ENCODE measurements at places on chromosomes 1 and 21. TPM values are rescaled to one million over a fixed set of nuclear protein-coding genes. Genes with fewer than 3 reads are reported as not detected.

DNA sequence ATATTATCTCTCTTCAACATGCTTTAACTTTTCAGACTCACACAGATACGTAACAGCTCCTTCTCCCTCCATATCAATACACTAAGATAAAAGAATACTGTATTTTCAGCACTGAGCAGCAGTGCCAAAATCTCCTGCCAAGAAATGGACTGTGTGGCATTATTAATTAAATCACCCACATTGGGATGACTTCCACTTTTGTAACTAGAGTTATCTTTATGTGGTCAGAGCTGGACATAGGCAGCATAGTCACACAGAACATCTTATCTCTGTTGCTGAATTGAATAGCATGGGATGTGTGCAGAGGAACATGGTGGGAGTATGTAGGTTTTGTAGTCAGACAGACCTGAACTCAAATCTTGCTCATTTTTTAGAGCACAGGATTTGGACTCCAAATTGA is 41.4 kb upstream of the CACYBP start:
- no peak for DNase-seq

DNA sequence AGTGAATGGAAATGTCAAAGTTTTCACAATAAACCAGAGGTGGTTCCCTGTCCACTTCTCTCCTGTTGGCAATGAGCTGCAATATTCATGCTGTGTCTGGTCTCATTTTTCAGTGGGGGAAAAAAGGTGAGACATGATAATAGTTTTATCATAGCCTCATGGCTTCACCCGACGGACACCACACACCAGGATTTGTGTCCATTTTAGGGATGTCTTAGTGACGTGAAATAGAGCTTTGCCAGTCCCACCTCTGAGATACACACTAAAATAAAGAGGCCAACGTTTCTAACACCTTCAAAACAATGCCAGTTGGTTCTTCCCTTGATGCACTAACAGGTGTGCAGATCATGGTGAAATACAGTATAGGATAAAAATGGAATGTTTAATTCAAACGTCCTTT is 91.5 kb upstream of the TLR5 start:
- DNase-seq: no peak

GRCh38 chr21:31545036-31545435 is 114.5 kb upstream of the SOD1 start:
- no peak for DNase-seq

GRCh38 chr1:155978325-155978972 is at the start of gene ARHGEF2:
Gene ARHGEF2, minus strand, starts transcription at chr1:155978547. Its CDS starts 120 bp downstream, at chr1:155978427.
- DNase-seq: peak; percentile 84

DNA sequence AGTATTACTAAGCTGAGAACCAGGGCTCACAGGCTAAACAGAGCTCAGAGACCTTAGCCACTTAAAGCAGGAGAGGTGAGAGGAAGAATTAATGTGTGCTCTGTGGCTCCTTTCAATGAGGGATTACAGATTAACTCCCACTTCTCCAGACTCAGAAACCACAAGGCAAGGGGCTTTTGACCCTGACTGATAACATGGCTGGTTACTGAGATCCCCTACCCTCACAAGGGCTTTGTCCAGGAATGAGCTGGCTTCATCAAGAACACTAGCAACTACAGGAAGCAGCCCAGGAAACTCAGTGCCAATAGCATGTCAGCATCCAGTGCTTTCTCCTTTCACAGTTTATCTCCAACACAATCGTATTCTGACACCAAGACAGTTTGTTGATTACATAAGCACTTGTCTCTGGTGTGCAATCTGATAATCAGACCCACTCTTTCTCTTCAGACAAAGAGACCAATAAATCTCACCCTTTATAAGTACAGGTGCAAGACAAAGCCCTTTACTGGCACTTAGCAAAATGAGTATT is 38.8 kb downstream of the ERI3 start:
- no peak for DNase-seq

DNA sequence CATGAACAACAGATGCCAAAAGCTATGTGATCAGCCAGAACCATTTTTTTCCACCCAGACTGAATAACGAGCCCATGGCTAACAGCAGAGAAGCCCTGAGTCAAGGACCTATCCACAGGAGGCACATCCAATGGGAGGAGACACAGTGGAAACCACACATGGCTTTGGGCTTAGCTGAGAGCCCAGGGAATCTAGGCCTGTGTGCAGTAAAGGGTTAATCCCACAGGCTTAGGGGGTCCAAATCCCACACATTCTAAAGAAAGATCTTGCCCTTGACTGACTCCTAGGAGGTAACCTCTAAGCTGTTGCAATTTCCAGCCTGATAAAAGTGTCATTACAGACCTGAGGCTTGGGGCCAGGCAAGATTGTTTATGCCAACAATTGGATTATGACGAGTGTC is 194.5 kb downstream of the DSCAM start:
- DNase-seq: no peak

- no peak for DNase-seq
Measured at GRCh38 chr1:167681024-167681423, 40.8 kb upstream of the MPZL1 start.

DNA sequence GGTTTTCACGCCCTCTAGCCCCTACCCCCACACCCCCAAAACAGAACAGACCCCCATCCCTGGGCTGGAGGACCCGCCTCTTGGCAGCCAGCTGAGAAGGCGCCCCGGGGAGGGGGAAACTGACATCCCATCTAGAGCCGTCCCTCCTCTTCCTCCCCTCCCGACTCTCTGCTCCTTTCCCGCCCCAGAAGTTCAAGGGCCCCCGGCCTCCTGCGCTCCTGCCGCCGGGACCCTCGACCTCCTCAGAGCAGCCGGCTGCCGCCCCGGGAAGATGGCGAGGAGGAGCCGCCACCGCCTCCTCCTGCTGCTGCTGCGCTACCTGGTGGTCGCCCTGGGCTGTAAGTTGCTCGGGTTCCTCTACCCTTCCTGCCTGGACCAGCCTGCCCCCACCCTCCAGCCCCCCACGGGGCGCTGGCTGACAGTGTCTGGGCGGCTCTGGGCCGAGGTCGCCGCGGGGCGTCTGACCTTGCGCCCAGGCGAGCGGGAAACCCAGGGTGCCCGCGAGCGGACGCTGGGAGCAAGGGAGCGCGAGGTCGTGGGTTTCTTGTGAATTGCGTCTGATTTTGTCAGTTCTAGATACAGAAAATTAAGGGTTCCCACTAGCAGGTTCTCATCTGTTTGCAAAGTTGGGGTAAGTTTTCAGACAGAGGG is 618 bp downstream of the JAM2 start:
- peak; percentile 34 for DNase-seq

DNA sequence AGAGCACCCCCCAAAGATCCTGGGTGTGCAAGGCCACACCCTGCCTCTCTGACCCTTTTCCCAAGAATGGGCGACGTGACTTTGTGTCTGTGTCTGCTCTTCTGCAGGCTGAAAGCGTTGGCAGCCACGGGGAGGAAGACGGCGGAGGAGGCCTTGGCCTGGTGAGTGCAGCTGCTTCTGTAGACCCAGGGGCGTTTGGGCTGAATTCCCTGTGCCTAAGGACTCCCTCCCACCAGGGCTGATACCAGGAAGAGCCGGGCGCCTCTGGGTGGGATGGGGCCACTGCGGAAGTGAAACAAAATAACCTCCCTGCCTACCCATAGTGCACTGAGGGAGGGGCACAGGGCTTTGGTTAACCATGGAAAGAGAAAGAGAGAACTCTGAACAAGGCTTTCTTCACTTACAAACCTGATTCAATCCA is 2.5 kb downstream of the UBASH3A start:
- peak; percentile 75 for DNase-seq

GRCh38 chr1:26335774-26336476 is 18.0 kb downstream of the CRYBG2 start:
- no peak for DNase-seq

DNA sequence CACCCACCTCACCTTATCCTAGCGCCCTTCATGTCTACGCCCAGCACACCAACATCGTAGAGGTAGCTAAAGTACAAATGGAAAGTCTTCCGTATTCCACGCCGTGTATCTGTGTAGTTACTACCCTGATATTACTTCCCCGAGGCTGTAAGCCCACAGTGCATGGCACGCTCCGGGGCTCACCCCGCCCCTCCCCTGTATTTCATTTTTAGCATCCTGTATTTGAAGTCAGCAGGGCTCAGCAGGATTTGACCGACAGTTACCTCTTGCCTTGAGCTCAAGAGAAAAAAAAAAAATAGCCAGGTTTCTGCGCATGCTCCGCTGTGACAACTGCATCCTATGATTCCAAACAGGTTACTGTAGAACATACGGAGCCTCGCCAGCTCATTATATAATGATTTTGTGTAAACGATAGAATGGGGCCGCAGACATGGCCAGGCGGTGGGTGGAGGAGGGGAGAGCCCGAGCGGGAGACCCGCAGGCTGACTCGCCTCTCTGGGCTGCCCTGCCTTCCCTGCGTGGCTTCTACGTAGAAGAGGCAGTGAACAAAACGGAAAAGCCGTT is 1.3 kb downstream of the ABCG1 start:
- DNase-seq: peak; percentile 79

- DNase-seq: no peak
Measured at GRCh38 chr1:112297536-112297935, 98.5 kb upstream of the CTTNBP2NL start.

DNA sequence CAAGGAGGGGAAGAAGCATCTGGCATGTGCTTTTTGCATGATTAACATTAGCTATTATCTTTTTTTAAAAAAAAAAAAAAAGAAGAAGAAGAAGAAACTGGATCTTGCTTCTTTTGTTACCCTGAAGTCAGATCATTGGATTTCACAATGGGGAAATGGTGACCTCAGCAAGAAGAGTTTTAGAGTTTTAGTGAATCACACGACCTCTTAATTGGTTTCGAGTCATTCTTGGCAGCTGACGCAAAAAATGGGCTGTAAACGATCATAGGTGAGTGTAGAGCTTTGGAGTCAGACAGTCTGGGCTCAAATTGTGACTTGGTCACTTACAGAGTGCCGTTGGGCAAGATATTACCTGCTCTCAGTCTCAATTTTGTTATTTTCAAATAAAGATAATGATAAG is 33.3 kb upstream of the PGBD5 start:
- DNase-seq: no peak

DNA sequence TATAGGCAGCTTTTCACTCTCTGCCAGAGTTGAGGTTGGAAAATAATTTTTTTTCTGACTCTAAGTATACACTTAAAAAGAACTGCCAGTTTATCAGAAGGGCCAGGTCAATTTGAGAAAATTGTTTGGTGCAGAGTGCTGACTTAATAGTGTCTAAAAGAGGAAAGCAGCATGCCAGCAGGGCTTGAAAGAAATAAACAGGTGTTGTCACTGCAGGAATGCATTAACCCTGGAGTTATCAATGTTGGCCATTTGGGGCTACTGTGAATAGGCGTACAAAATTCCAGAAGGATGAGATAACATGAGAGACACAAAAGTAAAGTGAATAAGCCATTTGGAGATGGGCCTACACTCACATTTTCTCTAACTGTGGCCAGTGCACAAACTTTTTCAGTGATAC is 220.6 kb upstream of the PLD5 start:
- DNase-seq: no peak

GRCh38 chr1:65056234-65056633 is 89.9 kb upstream of the JAK1 start:
- DNase-seq: no peak

DNA sequence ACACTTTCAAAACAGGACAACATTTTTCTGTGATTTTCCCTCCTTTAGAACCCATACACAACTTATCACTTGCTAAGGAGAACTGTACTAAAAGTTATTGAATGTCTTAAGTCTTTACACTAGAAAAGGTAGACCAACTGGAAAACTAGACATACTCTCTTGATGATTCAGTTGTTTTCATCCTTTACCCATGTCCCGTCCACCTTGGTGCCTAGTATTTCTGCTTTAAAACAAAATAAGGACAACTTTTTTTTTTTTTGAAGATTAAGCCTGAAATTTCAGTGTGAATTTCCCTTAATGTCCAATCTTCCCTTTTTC is 4.5 kb downstream of the CDKN2C start:
- no peak for DNase-seq

GRCh38 chr21:27545754-27546349 is 579.0 kb upstream of the ADAMTS5 start:
- DNase-seq: no peak

GRCh38 chr1:111251570-111251969 is 24.1 kb downstream of the CHI3L2 start:
- DNase-seq: no peak

DNA sequence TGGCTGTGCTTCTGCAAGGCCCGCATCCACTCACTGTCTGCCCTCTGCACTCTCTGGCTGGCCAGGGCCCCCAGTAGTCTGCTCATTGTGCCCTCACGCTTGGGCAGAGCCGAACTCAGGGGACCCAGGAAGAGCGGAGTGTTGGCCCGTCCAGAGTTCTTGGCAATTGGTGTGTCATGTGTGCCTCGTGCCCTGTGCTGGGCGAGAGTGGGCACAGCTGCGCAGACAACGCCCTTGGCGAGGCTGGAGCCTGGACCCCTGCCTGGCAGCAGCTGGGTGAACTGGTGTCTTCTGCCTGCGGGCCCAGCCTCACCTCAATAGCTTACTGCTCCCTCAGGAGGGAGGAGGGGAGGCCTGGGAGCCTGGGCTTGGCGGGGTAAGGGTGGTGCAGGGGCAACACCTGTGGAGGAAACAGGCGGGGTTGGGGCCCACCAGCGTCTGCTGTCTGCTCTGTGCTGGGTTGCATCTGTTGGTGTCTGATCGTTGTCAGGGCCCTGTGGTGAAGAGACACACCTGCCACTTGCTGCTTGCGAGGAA is 2.1 kb downstream of the GUK1 start:
- DNase-seq: peak; percentile 15

DNA sequence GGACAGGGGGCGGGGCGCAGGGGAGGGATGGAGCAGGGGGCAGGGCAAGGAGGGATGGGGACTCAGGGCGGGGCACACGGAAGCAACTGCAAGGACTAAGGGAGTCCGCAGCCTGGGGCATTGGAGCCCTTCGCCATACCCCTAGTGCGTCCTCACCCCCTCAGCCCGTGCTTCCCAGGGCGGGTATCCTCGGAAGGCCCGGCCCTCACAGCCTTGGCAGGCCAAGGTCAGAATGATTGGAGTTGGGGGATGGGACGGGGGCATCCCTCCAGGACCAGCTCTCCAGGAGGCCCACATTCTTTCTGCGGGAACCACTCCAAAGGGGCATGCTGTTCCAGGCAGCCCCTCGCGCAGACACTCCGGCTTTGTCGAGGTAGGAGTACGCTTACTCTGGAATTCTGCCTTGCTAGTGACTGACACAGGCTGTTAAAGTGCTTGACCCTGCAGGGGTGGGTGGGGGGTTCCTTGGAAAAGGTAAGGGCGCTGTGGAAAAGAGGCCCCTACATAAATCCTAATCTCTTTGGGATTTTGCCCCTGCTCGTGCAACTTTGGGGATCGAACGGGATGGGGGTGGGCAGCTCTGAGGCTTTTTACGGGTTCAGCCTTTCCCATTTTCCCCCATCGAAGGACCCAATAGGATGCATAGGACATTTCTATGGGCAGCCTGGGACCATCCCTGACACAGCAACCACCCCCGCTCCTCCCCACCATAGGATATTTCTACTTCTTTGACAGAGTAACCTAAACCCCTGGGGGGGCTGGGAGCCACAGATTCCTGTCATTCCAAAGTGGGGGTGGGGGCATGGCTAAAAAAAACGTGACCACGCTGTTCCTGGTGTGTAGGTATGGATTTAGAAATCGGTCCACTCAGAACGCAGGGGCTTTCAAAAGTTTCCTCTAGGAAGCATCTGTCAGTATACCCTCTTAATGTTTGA is 738 bp upstream of the TRIM11 start:
- no peak for DNase-seq

The SLAMF8 gene
- total RNA-seq: 0.15 TPM

The CTSK gene
- 5.4 TPM for total RNA-seq

The PADI1 gene
- total RNA-seq: not detected

The AMPD1 gene
- not detected for total RNA-seq

The ANKRD35 gene
- total RNA-seq: 0.33 TPM

The HUNK gene
- 0.05 TPM for total RNA-seq

The FCAMR gene
- not detected for total RNA-seq

The SLC2A5 gene
- not detected for total RNA-seq

The PM20D1 gene
- total RNA-seq: 0.43 TPM

The VASH2 gene
- 0.48 TPM for total RNA-seq

The SPEN gene
- 52.5 TPM for total RNA-seq

The ITGB2 gene
- 642 TPM for total RNA-seq

The FTCD gene
- total RNA-seq: 0.18 TPM

All from activated CD4-positive, alpha-beta memory T cell treated with anti-CD3 and anti-CD28 coated beads, Interleukin-2, amount 10 ng/mL, durations not matched to agents 7 days and 5 days (primary cell).